Subcutaneous adipose tissue (tissue), 4 donors: ENCODE measurements at places on chromosomes 4 and X. TPM values are rescaled to one million over a fixed set of nuclear protein-coding genes. Genes with fewer than 3 reads are reported as not detected.

RS1 gene
- not detected for total RNA-seq

TEX13D gene
- not detected for total RNA-seq

FOXR2 gene
- total RNA-seq, result not detected

SHROOM3 gene
- total RNA-seq, result not detected

ENAM gene
- total RNA-seq, result not detected

TEC gene
- total RNA-seq, result 4.4 TPM
